ENCODE measurements at places on chromosomes 4 and X.

DNA sequence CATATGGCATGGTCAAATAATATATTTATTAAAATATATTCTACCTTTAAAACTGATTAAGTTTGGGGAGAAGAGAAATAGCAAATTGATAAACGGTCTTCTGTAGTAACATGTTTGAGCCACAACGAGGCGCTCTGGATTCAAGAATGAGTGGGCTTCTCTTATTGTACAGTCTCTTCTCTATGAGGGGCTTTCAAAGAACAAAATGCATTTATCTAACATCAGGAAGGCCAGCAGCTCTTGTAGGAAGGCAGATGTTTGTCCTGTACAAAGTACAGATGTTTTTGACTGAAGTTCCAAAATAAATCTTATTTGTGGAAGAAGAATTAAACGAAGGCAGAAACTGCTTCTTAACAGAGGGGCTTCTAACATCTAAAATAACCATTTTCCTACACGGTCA is 153.6 kb downstream of the RASL11B start:
- DNase-seq, result no peak

- DNase-seq, result no peak
Measured at GRCh38 chr4:129883996-129884395, 788.0 kb downstream of the C4orf33 start.

DNA sequence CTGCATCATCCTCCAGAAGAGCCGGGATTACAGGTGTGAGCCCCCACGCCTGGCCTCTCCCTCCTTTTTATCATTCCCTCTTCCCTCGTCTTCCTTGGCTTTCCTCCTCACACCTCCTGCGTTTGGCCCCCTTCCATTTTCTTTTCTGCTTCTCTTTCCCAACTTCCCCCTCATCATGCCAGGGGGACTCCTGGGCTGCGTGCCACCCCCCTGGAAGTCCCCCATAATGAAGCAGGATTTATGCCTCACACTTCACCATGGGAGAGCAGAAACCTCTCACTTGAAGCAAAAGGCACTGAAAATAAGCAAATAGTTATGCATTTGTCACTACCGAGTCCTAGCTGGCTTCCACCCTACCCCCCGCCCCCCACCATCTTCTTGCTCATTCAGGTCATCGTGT is 7.9 kb downstream of the TKTL1 start:
- DNase-seq, result no peak

DNA sequence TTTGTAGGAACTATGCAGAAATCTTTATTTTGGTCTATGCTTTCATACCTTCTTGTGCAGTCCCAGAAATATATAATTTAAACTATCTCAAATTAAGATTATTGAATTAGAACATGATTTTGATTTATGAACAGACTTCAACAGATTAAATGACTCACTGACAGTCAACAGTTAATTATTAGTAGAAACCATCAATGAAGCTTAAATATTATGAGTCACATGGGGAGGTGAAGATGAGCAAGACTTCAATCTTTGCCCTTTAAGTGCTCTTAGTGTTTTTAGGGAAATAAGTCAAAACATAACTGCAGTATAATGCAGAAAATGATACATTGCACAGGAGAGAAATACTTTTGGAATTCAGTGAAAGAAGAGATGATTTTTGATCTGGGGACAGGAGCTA is 81.5 kb upstream of the BMP3 start:
- DNase-seq, result no peak

DNA sequence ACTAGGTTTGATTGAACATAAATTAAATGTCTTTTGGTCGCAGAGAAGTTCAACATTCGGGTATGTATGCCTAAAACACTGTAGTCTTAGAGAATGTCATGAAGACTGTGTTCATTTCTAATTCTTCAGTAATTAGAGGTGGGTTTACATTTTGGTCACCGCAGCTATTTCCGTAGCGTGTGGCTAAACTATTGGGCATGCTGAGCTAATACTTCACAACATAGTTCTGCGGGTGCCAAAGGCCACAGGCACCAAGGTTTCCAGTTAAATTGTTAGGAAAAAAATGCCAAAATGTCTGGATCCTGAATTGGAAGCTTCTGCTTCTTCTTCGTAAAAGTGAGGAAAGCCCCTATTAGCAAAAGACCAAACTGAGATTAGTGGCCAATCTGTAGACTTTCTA is 25.1 kb downstream of the SMIM31 start:
- DNase-seq, result no peak

GRCh38 chr4:102535398-102536082 is 34.4 kb downstream of the NFKB1 start:
- no peak for DNase-seq

DNA sequence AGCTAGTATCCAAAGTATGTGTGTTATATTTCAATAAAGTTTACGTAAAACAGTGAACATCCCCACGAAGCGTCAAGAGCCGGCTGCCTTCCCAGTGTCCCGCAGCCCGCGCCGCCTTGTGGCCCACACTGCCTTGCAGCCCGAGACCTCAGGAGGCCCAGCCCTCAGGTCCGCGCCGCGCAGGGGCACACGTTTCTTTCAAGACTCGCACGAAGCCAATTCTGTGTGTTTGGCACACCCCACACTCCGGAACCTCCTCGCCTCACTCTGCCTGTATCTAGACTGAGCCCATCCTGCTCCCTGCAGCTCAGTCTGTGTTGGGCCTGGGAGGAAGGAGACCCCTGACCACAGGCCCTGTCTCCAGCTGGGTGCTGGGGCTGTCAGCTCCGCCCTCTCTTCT is 5.8 kb downstream of the LRPAP1 start:
- no peak for DNase-seq

GRCh38 chrX:38055170-38055847 is 49.0 kb downstream of the SYTL5 start:
- no peak for DNase-seq
